ENCODE measurements at places on chromosomes 2 and 18.

- peak; percentile 80 for DNase-seq
Observed at GRCh38 chr2:38146275-38146906, 70.4 kb upstream of the CYP1B1 start.

GRCh38 chr2:121887513-121888188 is 132.2 kb downstream of the TSN start:
- DNase-seq: no peak

DNA sequence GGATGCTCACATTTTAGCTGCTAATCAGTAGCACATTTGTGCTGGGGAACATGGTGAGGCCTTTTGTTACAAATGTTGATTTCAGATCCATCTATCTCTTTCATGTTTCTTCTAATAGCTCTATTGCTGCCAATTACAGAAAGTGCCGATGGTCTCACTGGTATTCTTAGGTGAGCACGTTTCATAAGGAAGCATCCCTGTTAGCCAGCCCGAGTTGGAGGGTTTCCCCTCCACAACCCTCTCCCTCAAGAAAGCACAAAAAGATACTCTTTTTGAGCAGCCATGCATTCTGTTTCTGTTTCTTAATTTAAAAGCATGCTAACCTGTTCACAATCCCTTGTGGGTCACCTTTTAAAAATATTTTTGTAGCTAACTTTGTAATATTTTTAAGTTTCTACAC is 30.8 kb upstream of the ST8SIA5 start:
- no peak for DNase-seq

DNA sequence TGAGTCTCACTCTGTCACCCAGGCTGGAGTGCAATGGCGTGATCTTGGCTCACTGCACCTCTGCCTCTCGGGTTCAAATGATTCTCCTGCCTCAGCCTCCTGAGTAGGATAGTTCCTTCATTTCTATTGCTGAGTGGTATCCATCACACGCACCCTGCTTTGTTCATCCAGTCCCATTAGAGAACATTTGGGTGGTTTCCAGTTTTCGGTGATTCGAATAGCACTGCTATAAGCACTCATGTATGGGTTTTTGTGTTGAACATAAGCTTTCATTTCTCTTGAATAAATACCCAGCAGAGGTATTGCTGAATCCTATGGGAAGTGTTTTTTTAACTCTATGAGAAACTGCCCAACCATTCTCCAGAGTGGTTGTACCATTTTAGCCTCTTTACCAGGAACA is 147.3 kb downstream of the DDX1 start:
- DNase-seq: no peak
